Stimulated activated CD8-positive, alpha-beta memory T cell treated with anti-CD3 and anti-CD28 coated beads, Interleukin-4, amount 100 ng/mL, for 4 hours (primary cell): ENCODE measurements at places on chromosomes 7 and 10.

DNA sequence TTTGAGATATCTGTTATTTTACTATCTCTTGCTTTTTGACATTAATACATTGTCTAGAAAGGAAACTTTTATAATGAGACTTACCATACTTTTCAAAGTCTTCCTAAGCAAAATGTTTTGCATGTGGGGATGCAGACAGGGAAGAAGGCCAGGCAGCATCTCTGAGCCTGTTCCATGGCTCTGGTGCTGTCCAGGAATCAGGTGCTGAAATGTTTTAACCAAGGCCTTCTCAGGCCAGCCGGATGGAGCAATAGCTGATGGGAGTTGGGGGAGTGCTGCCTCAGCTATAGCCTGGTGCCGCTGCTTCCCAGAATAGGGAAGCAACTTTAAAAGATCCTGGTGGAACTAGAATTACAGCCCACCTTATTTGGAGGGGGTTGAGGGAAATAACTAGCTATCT, 38.5 kb downstream of the CRTAC1 start:
- no peak for DNase-seq

GRCh38 chr7:33300131-33300530, 170.8 kb downstream of the BBS9 start:
- DNase-seq: no peak

DNA sequence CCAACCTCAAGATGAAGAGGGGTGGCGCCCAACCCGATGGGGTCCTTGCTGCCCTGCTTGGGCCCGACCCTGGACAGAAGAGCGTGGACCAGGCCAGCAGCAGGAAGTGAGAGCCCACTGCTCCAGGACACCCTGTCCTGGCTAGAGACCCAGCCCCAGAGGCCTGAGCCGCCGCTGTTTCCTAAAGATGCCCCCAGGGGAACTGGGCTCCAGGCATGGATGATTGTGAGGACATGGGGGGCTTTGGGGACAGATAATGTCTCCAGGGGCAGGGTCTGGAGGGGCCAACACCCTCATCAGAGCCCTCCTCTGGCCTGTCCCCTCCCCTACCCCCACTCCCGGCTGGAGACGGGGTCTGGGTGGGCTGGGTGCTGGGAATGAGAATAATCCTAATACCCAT, 71.7 kb downstream of the MYL10 start:
- no peak for DNase-seq

DNA sequence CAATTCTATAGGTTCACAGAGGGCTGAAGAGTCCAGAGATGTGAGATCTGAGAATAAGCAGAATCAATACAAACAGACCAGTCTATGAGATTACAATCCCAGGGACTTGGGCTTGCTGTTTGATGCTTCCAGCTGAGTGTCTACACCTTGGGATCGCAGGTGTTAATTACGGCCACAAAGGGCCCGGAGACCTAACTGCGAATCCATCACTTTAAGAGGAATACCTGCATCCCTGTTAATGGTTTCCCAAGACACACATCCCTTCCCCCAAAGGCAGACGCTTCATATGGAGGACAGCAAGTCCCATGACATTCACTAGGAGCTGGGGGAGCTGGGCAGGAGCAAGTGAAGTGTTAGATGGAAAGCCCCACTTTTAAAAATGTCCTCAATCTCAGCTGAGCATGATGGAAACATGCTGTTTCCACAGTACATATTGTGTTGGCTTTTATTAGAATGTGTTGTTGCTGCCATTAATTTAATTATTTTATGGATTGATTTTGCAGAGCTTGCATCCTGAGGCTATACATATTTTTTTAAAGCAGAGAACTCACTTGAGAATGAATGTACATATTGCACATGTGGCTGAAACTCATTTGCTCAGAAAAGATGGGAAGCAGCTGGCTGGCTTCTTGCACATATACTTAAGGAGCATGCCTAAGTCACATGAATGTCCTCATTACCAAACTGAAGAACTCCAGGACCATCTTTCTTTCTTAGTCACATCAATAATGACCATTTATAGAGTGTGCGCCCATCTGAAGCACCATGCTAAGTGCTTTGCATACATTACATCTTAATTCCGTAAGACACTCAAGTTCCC, 151.3 kb downstream of the NEBL start:
- no peak for DNase-seq

DNA sequence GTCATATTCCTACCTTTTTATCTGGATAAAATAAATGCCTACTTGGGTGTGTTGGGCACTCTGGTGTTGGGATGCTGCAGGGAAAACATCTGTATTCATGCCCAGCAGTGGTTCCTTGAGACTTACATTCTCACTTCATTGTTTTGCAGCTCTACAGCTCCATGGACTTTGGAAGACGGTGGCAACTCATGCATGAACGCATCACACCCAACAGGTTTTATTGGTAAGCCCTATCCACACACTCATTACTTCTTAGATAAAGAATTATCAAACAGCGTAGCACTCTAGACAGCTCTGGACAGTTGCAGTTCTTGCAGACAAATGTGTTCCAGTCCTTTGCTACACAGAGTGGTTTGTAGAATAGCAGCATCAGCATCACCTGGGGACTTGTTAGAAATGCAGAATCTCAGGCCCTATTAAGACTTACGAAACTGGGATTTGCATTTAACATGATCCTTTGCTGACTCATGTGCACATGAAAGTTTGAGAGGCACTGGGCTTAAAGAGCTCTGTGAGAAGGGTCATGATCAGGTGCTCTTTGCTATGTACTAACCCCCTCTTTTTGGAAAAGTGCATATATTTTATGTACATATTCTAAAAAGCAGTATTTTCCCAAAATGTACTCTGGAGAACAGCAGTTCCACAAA, 401.9 kb downstream of the SORCS3 start:
- no peak for DNase-seq

- DNase-seq: peak; percentile 8
These were observed at the start of gene PTPRN2 for GRCh38 chr7:158587162-158588084. PTPRN2 (minus strand) TSS chr7:158587823.

GRCh38 chr10:95976362-95977229, 66.8 kb upstream of the CCNJ start:
- no peak for DNase-seq

DNA sequence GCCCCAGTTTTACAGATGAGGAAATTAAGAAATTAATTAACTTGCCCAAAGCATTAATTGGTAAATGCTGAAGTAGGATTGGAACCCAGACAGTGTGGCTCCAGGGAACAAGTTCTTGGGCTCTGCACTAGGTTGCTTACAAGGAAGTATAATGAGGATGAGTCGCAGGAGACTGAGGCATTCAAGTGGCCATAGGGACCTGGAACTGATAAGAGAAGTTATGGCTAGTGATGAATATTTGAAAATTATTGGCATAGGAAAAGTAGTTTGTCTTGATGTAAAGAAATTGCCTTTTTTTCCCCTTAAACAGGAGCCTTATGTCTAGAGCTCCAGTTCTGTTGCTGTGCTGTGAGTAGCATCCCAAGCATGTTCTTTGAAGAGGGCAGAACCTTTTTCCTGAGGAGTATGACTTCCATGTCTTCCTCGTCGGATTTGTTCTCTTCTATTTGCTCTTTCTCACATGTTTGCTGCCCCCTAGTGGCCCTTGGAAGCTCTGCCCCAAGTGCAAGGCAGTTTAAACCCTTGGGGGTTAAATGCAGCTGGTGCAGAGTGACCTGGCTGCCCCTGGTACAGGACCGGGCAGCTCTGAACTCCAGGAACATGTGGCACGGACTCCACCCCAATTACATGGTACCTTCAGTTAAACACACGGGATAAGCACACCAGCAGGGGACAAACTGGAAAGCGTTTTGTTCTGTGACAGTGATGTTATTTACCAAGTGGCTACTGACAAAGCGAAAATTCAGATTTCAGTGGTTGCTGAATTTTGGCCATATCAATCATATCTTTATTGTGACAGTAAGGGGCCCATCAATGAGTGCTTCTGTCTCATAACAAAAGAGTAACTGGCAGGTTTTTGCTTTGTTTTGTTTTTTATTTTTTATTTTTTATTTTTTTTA, 148.8 kb downstream of the HECW1 start:
- peak; percentile 37 for DNase-seq

GRCh38 chr10:104574838-104575237, 66.3 kb upstream of the SORCS3 start:
- no peak for DNase-seq

DNA sequence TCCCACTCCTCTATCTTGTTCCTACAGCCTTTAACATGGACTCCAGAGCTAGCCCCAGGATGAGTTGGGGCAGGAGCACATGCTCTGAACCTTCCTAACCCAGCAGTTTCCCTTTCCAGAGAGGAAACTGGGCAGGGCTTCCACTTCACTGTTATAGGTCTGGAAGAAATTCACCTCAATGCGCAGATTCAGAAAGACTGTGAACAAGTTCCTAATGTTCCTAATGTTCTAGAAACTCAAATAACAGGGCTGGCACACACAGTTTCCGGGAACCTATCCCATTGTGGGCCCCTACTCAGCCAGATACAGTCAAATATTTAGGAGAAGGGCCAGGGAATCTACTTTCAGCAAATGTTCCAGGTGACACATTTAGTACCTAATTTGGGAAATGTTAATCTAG, 29.7 kb downstream of the ABCC2 start:
- no peak for DNase-seq

DNA sequence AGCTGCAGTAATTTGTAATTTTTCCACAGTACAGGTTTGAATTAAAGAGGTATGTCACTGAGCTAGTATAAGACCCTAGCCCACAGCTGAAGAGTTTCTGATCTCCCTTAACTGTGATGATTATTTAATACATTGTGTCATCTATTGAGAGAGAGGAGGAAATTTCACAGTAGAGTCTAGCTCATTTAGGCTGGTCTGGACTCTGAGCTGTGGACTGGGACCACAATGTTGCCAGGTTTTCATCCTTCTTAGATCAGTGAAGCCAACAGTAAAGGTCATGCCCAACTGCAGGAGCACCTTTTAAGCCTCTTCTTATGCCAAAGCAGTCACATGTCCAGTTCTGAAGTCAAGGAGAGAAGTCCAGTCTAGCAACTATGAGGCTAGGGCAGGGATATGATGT, 8.9 kb downstream of the TES start:
- no peak for DNase-seq

- no peak for DNase-seq
These were observed 109.6 kb downstream of the MYL10 start for GRCh38 chr7:101519324-101520023.

DNA sequence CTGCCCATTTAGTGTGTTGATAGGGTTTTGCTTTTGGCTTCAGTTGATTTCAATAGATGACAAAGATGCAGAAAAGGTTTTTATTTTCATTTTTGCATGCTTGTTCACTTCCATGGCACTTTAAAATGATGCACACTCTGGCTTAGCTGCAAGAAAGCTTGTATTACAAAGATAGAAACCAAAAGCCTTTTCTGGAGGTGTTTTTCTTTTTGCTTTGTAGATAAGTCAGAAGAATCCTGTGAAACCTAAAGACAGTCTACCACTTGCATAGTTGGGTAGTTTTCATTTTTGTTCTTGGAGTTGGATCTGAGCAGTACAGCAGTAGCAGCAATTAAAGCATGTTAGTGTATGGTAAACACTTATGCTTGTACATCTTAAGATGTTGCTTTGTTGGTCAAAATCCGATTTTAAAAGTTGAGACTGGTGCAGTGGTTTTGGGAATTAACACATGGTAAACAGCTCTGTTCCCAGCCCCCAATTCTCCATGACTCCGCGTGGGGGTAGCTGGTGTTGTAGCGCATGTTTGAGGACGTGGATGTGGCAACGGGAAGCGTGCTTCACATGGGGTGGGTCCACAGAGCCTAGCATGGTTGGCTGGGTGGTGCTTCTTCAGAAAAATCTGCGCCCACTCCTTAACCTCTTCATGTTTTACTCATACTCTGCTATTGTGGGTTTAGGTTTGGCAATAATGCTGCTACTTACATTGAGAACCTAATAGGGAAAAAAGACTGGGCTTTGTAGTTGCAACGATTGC, 19.8 kb downstream of the CCNY start:
- DNase-seq: no peak

GRCh38 chr7:44883961-44884620, 1.2 kb downstream of the PURB start:
- DNase-seq: no peak

- DNase-seq: no peak
These were observed 67.5 kb downstream of the C1GALT1 start for GRCh38 chr7:7249814-7250213.

- DNase-seq: no peak
These were observed 50.4 kb downstream of the TFEC start for GRCh38 chr7:115980159-115980558.

DNA sequence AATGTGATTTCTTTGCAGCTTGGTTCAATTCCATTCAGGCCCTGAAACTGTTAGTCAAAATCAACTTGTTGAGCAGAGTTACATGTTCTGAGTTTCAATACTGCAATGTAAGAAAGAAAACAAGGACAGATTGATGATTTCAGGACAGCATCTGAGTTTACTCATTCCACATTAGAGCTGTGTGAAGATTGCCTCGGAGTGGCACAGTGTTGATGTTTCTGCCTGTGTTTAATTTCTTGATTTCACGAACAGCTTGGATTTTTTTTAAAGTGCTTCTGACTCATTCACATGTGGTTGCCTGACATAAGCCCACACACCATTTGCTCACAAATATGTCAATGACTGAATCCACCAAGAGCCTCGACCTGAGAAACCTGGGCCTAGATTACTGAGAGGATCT, 101.2 kb upstream of the PARD3 start:
- DNase-seq: no peak

GRCh38 chr7:28086198-28086597, 94.4 kb downstream of the JAZF1 start:
- no peak for DNase-seq

GRCh38 chr7:30814700-30815387, 43.6 kb downstream of the MINDY4 start:
- no peak for DNase-seq

DNA sequence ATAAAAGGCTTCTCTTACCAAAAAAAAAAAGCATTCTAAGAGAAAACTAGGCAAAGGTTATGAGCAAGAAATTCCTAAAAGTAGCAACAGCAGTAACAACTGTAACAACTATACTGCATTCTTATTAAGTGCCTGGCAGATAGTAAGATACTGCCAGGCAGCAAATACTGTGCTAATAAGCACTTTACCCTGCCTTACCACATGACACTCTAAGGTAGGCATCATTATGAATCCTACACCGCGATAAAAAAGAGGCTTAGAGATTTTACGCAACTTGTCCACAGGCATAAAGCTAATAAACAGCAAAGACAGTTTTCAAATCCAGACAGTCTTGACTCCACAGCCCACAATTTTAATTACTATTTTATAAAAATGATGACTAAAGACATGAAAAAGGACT, 83.2 kb downstream of the USP6NL start:
- DNase-seq: no peak

DNA sequence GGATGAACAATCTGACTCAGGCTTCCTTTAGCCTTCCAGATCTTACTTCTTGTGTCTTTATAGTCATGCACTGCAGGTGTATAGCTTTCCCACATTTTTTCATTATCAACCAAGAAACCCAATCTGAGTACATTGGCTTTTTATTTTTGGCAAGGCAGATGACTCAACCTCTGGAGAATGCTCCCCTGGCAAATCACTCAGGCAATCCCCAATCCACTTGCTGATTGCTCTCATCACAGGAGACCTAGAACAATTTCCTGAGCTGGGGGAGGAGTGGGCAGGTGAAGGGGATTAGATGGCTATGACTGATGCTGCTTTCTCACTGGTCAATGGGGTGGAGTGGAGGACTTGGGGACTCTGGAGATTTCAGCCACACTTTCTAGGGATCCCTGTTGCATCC, 134.4 kb downstream of the SLC16A9 start:
- no peak for DNase-seq

GRCh38 chr7:38756521-38756920, 125.3 kb upstream of the AMPH start:
- no peak for DNase-seq
